H9 (cell line): ENCODE measurements at places on chromosomes 3 and 15. TPM values are rescaled to one million over a fixed set of nuclear protein-coding genes. Genes with fewer than 3 reads are reported as not detected.

ST3GAL6 gene
- 4.7 and 6.4 TPM in 2 replicates for total RNA-seq

DNA sequence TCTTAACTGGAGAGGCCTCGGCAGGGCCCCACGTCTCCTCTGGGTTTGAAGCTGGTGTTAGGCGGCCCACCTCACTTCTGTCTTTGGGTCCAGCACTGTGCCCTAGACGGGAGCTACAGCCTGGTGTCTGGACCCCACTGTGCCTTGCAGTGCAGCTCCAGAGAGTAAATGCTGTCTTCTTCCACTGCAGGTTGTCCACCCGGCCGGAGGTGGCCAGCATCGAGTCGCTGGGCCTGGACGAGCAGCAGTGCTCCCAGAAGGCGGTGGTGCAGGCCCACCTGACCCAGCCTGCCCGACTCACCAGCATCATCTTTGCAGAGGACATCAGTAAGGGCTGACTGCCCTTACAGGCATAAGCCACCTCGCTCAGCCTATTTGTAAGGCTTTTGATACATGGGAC, 53.1 kb upstream of the TAMM41 start:
- H3K27me3 ChIP-seq = no peaks in the 10 kb centered on the region
- no peaks in the 10 kb centered on the region for H3K36me3 ChIP-seq
- no peak for DNase-seq
- no peaks in the 10 kb centered on the region for H3K4me1 ChIP-seq

GRCh38 chr3:50913260-50913659, 238.5 kb downstream of the DOCK3 start:
- H3K4me3 ChIP-seq = no peak overlapping the region
- H3K27ac ChIP-seq = no peak overlapping the region
- no peaks in the 10 kb centered on the region for H3K4me1 ChIP-seq
- no peak for DNase-seq
- peaks cover under 1% of the 10 kb centered on the region; the same call in 2 of the 3 replicates for H3K36me3 ChIP-seq

GRCh38 chr15:32705446-32705845, 12.4 kb upstream of the GREM1 start:
- no peaks in the 10 kb centered on the region; the same call in 1 of the 2 replicates for H3K36me3 ChIP-seq
- no peaks in the 10 kb centered on the region for H3K27me3 ChIP-seq
- no peak overlapping the region for H3K4me3 ChIP-seq
- DNase-seq = no peak
- no peak overlapping the region for H3K27ac ChIP-seq

GRCh38 chr3:197482001-197482400, 73.8 kb downstream of the BDH1 start:
- DNase-seq = no peak
- no peak overlapping the region; the same call in 1 of the 2 replicates for H3K4me3 ChIP-seq
- peaks cover 3% of the 10 kb centered on the region; the same call in 1 of the 3 replicates for H3K36me3 ChIP-seq
- H3K27ac ChIP-seq = peak overlapping the region; percentile 34
- no peaks in the 10 kb centered on the region for H3K27me3 ChIP-seq

DNA sequence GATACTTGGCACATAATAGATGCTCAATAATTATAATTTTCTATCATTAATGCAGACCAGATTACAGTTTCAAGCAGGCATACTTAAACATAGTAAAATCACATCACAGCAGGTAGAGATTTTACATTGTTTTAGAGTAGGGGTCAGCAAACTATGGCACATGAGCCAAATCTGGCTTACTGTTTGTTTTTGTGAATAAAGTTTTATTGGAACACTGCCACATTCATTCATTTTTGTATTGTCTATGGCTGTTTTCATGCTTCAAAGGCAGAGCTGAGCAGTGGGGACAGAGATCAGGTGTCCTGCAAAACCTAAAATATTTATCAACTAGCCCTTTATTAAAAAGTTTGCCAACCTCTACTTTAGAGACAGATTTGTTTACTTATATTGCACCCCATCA, 189.6 kb upstream of the MRPL3 start:
- no peaks in the 10 kb centered on the region for H3K36me3 ChIP-seq
- H3K27ac ChIP-seq = no peak overlapping the region
- no peaks in the 10 kb centered on the region for H3K4me1 ChIP-seq
- DNase-seq = no peak

DNA sequence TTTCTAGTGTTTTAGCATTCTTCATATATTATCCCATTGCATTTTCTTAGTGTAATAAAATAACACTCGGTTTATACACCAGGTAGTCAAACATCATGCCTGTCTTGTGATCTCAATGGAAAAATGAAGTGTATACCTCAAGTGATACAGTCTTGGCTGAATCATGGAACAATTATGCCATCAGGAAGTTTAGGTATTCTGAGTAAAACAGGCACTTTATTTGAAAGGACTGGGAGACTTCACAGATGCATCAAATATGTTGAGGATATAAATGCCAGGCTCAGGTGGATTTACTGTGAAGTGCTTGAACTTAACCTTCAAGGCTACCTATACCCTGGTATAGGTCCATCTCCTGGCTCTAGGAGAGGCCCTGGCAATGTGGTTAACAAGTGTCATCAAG, 8.5 kb downstream of the TGFBR2 start:
- DNase-seq = no peak
- peaks cover 25% of the 10 kb centered on the region; the same call in 1 of the 2 replicates for H3K4me1 ChIP-seq
- H3K27ac ChIP-seq = no peak overlapping the region
- no peak overlapping the region for H3K4me3 ChIP-seq
- H3K36me3 ChIP-seq = peaks cover 5% of the 10 kb centered on the region; the same call in 1 of the 2 replicates

- DNase-seq = no peak
- H3K36me3 ChIP-seq = no peaks in the 10 kb centered on the region
- H3K27me3 ChIP-seq = no peaks in the 10 kb centered on the region
- H3K4me1 ChIP-seq = no peaks in the 10 kb centered on the region
- H3K27ac ChIP-seq = no peak overlapping the region
- H3K4me3 ChIP-seq = no peak overlapping the region
These were observed 5.4 kb upstream of the LINGO1 start for GRCh38 chr15:77637851-77638692.

GRCh38 chr3:158384019-158384418, 187.0 kb upstream of the MLF1 start:
- no peaks in the 10 kb centered on the region; the same call in 1 of the 2 replicates for H3K4me1 ChIP-seq
- H3K36me3 ChIP-seq = no peaks in the 10 kb centered on the region
- no peak for DNase-seq

DNA sequence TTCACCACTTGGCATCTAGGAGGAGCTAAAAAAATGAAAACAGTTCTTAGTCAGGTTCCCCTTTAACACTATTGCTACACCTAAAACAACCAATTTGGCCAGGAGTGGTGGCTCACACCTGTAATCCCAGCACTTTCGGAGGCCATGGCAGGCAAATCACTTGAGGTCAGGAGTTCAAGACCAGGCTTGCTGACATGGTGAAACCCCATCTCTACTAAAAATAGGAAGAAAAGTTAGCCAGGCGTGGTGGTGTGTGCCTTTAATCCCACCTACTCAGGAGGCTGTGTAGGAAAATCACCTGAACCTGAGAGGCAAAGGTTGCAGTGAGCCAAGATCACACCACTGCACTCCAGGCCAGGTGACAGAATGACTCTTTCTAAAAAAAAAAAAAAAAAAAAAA, 124.1 kb downstream of the DGKG start:
- no peaks in the 10 kb centered on the region for H3K36me3 ChIP-seq
- no peaks in the 10 kb centered on the region for H3K27me3 ChIP-seq
- H3K4me3 ChIP-seq = no peak overlapping the region
- no peak overlapping the region for H3K27ac ChIP-seq
- DNase-seq = no peak

DNA sequence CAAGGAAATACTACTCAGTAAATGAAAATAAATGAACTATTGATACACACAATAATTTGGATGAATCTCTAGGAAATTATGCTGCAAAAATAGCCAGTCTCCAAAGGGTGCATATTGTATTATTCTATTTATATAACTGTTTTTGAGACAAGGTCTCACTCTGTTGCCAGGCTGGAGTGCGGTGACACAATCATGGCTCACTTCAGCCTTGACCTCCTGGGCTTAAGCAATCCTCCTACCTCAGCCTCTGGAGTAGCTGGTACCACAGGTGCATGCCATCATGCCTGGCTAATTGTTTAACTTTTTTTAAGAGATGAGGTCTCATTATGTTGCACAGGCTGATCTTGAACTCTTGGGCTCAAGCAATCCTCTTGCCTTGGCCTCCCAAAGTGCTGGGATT, 12.5 kb downstream of the KLHDC8B start:
- DNase-seq = no peak
- no peaks in the 10 kb centered on the region for H3K27me3 ChIP-seq
- no peak overlapping the region for H3K4me3 ChIP-seq
- H3K4me1 ChIP-seq = no peaks in the 10 kb centered on the region

AP4E1 gene
- 13.8 and 14.0 TPM in 2 replicates for total RNA-seq
